B cell (primary cell): ENCODE measurements at places on chromosomes 6 and 20. TPM values are rescaled to one million over a fixed set of nuclear protein-coding genes. Genes with fewer than 3 reads are reported as not detected.
A peak's percentile ranks its signal among the peaks of the same experiment; 100 is the strongest.

The VIP gene
- not detected in 2 replicates for total RNA-seq

DNA sequence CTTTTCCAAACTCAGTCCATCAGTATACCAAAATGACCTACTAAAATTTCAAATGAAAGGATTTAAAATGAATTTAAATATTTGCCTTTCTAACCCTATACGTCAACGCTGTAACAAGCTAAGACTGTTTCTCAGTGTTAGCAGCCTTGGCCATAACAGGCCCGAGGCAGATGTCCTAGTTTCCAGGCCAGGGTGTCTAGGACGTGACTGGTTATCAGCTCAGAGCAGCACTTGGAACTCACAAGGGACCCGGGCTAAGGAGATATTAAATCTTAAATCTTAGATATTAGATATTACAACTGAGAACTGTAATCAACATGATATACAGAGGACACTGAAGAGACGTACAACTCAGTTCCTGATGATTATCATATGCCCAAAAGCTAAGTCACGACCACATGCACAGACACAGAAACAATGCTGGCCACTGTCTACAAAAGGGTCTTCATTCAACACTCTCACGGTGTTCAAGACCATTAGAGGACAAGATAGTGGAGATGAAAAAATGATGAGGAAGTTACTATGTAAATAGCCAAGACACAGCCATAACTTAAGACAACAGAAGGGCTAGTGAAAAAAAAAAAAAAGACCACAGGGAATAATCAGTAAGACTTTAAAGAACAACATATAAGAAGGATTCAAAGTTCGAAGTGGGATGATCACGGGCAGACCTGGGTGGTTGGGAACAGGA is at the start of gene CLDN20:
Gene CLDN20 (plus strand): TSS at position 641 of the 691 bp plus-strand sequence. CDS start 11,707 bp downstream, outside the sequence.
- DNase-seq = no peak

The DYNLT2 gene
- 6.9 and 7.2 TPM in 2 replicates for total RNA-seq

The PAK5 gene
- not detected in 2 replicates for total RNA-seq

The PRRT1 gene
- total RNA-seq = not detected in 2 replicates

DNA sequence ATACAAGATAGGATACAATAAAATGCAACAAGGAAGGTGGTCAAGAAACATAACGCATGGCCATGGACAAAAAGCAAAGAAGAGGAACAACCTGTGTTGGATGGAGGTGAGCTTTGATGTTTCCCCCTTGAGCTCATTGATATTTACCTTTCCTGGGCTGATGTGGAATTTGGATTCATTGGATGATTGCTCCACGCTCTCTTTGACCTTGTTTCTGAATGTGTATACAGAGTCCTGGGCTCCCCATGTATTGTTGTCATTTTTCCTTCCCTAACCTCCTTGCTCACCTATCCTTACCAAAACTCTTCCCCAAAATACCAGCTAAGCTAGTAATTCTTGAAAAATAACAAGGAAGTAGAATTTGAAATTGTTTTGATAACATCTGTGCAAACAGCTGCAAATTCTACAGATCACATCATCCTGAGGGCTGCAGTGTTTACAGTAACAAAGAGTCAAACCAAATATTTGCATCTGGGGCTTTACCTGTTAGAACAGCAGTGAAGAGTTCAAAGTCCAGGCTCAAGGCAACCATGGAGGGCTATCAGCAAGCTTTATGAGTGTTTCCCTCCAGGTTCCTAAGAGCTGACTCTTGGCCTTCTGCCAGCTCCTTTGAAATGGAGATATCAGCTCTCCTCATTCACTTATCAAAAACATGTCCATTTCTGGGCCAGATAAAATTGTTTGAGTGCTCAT is 214.3 kb upstream of the MARCKS start:
- DNase-seq = peak; percentile 50

DNA sequence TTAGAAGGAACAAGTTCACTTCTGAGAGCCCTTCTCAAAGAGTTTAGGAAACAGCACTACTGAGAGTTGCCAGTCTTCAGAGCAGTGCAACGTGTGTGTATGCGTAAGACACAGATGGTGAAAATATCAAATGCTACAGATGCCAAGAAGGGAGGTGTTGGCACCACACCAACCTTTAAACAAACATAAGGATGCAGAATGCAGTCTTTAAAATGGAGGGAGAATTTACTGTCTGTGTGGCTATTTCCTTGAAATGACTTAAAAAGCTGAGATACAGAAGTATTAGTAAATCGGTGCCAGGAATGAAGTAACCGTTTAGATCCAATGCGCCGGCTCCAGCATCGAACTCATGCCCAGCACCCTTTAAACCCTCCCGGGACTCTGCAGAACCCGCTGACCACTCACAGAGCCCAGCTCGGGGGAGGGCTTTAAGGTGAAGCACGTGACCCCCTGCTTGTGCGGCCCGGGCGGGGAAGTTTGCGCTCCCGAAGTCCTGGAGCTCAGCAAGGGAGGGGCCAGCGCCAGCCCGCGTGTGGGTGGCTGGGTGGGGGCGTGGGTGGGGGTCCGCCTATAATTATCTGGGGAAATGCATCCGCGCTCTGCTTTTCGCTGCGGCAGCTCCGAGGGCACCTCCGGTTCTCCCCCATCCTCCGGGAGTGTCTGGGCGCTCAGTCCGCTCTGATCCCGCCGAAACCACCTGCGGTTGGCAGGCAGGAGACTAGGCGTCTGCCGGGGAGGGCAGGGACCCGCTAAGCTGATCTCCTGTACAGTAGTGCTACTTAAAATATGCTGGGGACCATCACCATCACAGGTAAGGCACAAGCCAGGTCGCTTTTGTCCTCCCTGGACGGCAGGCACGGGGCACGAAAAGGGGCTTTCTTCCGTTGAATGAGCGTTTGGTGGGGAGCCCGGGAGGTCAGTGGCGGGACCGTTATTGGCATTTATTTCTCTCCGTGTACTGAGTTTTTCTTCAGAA is 66.0 kb downstream of the ZBTB2 start:
- DNase-seq = peak; percentile 32

- DNase-seq = no peak
Measured at GRCh38 chr6:156126535-156126934, 650.6 kb upstream of the ARID1B start.

The BNIP5 gene
- 0.10 TPM in 1 of 2 replicates, not detected in the other for total RNA-seq

DNA sequence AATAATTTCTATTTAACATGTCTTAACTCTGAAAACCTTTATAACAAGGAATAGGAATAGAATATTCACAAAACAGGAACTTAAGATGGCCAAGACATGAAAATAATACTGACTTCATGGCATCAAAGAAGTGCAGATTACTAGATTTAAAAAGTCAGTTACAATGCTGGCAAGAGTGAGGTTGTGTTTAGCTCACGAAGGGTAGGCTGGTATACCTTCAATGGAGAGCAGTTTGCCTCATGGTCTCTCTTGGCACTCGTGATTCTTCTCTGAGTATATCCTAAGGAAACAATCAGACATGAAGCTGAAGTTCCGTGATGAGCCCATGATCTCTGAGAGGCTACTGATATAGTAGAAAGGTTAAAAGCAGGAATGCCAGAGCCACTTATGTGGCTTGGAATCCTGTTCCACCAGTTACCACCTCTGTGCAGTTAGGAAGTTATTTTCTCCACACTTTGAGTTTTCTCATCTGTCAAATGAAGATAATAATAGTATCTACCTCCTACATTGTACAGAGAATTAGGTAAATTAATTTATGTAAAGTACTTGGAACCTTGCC is 7.2 kb downstream of the NCOA7 start:
- DNase-seq = no peak

The NTSR1 gene
- total RNA-seq = not detected in 2 replicates

- DNase-seq = no peak
Measured at GRCh38 chr20:63357921-63358905, 2.9 kb downstream of the CHRNA4 start.

DNA sequence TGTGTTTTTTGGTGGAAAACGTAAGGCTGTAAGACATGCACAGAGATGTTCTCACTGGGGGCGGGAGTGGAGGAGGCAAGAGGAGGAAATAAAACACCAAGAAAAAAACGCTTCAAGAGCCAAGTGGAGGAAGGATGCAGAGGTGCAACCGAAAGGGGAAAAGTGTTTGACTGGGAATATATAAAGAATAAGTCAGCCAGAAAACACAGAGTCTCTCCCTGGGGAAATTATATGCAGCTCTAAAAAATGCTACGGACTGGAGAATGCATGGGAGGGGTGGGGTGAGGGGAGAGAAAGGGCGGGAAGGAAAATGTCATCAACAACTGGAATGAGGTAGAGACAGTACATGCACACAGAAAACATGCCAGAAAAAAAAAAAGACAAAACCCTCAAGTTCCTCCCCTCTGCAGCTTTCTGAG is 133.5 kb downstream of the SCML4 start:
- DNase-seq = no peak

DNA sequence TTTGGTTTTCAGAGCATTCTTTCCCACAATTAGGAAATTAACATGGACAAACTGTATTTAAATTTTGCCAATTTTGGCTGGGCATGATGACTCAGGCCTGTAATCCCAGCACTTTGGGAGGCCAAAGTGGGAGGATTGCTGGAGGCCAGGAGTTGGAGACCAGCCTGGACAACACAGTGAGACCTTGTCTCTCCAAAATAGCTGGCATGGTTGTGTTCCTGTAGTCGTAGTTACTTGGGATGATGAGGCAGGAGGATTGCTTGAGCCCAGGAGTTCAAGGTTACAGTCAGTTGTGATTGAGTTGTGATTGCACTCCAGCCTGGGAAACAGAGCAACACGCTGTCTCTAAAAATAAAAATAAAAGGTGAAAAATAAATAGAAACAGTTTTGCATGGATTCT is 15.0 kb downstream of the PANK2 start:
- no peak for DNase-seq

- no peak for DNase-seq
Measured at GRCh38 chr6:54695815-54696214, 150.8 kb upstream of the FAM83B start.
